ENCODE measurements at places on chromosomes 3 and 15. TPM values are rescaled to one million over a fixed set of nuclear protein-coding genes. Genes with fewer than 3 reads are reported as not detected.

- DNase-seq, result peak; percentile 87
Observed at GRCh38 chr3:37985637-37986320, 4.8 kb upstream of the VILL start.

GOLGA8G gene
- total RNA-seq, result not detected

REC114 gene
- not detected for total RNA-seq

GRCh38 chr15:74402873-74403587, 30.7 kb downstream of the SEMA7A start:
- peak; percentile 91 for DNase-seq

GRCh38 chr3:154729741-154730140, 299.8 kb upstream of the GPR149 start:
- no peak for DNase-seq

GRCh38 chr3:141663993-141664392, 74.1 kb upstream of the RNF7 start:
- DNase-seq, result no peak

- DNase-seq, result peak; percentile 67
Observed at GRCh38 chr15:90388462-90389380, 679 bp downstream of the IQGAP1 start.

DNA sequence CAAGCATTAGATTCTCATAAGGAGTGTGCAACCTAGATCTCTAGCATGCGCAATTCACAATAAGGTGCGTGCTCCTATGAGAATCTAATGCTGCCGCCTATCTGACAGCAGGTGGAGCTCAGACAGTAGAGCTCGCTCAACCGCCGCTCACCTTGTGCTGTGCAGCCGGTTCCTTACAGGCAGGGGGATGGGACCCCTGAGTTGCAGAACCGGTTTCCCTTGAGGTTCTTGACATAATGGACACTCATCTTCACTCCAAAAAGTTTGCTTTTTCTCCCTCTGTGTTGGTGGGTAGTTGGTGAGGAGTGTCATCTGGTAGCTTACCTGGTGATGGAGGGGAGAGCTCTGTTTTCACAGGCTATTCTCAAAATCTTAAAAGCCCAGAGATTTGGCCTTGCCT, 324.0 kb upstream of the TBL1XR1 start:
- DNase-seq, result no peak

GRCh38 chr3:110881069-110881468, 190.5 kb upstream of the NECTIN3 start:
- peak; percentile 89 for DNase-seq

DNA sequence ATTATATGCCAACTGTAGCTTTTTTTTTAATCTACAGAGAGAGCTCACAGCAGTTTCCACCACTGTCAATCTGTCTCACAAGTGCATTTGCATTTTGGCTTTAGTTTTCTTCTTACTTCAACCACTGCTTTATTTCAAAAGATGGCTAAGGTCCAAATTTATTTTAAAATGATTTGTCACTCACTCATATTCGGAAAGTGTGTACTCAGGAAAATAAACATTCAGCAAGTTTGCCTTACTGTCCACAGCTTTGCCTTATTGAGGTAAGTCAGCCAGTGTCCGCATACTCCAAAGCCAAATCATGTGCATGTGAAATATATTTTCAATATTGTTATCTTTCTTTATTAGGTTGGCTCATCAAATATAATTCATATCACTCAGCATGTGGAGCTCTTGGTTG, 240.7 kb upstream of the ARHGEF26 start:
- DNase-seq, result no peak

- no peak for DNase-seq
Observed at GRCh38 chr15:77567202-77567601, 65.5 kb downstream of the LINGO1 start.

TMEM212 gene
- total RNA-seq, result not detected

SEMA5B gene
- total RNA-seq, result 0.94 TPM

PIGZ gene
- total RNA-seq, result 3.1 TPM

RHOV gene
- 0.10 TPM for total RNA-seq

GRCh38 chr3:160837394-160837980, 81.5 kb downstream of the PPM1L start:
- DNase-seq, result no peak

DNA sequence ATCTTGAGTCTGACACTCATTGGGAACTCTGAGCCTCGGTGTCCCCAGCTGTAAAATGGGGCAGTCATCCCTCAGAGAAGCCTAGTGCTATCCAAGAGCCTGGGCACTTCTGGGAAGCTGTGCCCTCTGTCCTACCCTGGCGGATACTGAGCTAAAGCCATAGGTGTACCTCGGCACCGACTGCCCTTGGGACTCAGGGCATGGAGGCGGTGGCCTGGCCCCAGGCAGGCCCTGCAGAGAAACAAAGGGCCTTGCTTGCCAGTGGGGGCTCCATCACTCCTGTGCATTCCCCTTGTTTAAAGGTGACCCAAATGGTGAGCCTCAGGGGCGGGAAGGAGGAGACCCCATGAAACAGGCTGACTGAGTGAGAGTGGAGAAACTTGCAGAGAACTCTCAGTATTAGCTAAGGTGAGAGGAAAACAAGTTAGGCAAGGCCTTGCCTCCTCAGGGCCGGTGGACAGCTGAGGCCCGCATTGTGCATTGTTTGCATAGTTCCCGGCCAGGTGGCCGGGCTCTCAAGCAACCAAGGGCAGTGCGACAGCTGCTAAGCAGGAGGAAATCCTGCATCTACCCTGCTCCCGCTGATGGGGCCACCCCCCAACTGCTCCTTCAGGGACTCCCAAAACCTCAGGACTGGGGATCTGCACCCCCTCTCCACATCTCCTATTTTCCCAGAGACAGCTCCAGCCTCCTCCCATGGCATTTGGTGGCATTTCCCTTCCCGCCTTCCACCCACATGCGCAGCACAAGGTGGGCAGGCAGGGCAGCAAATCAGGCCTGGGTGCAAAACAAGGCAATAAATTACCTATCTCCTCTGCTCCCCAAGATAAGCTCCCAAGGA, 4.3 kb downstream of the PFKFB4 start:
- DNase-seq, result peak; percentile 50

- peak; percentile 76 for DNase-seq
Observed at GRCh38 chr3:52277071-52277964, 1.1 kb downstream of the WDR82 start.

DNA sequence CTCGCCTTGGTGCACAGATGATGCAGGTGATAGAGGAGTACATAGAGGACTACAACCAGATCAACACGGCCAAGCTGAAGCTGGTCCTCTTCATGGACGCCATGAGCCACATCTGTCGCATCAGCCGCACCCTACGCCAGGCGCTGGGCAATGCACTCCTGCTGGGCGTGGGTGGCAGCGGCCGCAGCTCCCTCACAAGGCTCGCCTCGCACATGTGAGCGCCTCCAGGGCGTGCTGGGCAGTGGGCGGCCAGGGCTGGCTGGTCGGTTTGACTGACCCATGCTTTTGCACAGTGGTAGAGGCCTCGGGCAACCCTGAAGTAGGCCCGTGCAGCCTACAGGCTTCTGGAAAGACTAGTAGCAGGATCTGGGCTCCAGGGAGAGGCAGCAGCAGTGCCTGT, 63.3 kb downstream of the SEMA3G start:
- no peak for DNase-seq

DNA sequence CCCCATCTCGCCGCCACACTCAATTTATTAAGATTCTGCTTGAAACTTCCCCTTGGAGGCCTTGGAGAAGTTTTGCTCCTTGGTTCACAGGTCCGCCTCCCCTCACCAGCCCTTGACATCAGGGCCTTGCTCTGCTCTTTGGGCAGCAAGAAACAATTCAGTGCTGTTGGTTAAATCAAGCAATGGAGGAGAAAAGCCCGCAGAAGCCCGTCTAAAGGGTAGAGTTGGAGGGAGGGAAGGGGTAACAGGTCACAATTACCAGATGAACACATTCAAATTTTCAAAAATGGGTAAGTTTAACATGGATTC, 429 bp downstream of the PARP9 start:
- peak; percentile 22 for DNase-seq

DNA sequence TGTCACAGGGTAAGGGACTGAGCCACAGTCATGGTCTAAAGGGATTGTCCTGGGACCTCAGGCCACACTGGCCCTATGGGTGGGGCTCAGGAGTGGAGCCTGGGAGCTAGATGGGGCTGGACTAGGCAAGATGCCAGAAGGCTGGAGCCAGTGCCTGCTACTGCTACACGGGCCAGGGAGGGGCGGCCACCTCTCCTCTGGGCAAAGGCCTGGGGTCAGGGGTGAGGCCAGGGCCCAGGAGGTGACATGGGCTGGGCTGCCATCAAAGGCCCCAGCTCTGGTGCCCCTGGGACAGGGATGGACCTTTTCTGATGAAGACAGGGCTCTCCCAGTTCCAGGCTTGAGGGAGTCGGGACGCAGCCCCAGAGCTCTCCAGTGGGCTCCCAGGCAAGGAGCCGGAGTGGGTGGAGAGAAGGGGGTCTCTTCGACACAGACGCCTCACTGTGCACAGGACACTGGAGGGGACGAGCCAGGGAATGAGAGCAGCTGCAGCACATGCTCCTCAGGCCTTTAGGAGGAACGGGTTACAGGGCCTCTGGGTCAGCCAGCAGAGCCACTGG, 62.1 kb upstream of the IQSEC1 start:
- no peak for DNase-seq

MED12L gene
- total RNA-seq, result 0.26 TPM

- no peak for DNase-seq
Observed at GRCh38 chr3:120841264-120841663, 66.7 kb upstream of the STXBP5L start.
